ENCODE measurements at places on chromosomes 7 and 10.

DNA sequence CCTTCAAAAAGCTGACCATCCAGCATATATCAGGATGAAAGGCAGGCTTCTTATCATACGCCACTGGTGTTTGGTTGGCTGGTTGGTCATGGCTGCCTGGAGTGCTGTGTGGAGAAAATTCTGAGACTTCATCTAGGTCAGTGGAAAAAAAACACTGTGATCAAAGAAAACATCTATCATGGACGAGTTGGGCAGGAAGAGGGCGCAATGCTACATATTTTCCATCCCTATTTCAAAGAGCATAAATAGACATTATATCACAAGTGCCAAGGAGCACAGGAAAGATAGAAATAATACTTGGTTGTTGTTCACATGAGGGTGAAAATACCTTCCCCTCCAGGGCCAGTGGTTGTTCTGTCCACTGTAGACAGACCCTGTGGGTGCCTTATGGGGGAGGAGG is 128.4 kb upstream of the PLPP4 start:
- no peak for DNase-seq
- H3K27me3 ChIP-seq: peaks cover 3% of the 10 kb centered on the region
- H3K4me1 ChIP-seq: no peaks in the 10 kb centered on the region

DNA sequence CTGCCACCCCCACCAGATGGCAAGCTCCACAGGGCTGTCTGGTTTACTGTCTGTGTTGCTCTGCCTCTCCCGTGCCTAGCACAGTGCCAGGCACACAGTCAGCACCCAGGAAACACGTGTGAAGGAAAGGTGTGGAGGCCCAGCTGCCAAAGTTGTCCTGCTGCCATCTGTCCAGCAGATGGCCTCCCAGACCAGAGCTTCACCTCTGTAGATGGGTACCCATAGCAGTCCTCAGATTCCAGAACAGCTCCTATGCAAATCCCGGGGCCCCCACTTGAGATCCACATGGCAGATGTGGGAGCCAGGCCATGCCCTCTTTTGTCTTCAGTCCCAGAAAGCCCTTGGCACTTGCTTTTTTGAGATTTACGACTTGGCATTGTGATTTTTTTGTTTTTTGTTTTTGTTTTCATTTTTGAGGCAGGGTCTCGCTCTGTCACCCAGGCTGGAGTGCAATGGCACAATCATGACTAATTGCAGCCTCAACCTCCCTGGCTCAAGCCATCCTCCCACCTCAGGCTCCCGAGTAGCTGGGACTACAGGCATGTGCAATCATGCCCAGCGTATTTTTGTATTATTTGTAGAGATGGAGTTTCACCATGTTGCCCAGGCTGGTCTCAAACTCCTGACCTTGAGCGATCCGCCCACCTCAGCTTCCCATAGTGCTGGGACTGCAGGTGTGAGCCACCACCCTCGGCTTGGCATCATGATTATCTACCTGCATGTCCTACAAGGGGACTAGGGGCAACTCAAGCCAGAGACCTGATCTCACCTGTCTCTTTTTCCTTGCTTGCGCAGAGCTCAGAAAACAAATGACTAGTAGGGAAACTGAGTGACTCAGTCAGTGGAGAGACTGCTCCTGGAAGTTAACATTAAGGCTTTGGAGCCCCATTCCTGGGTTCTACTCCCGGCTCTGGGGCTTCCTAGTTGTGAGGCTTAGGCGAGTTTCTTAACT is 16.9 kb upstream of the PALD1 start:
- peaks cover 4% of the 10 kb centered on the region for H3K27me3 ChIP-seq
- no peaks in the 10 kb centered on the region for H3K36me3 ChIP-seq
- no peak overlapping the region for H3K27ac ChIP-seq
- peaks cover 6% of the 10 kb centered on the region for H3K4me1 ChIP-seq
- peak; percentile 52 for DNase-seq

GRCh38 chr7:95586951-95587301 is 9.4 kb downstream of the PDK4 start:
- H3K4me3 ChIP-seq: no peak overlapping the region
- DNase-seq: no peak
- no peaks in the 10 kb centered on the region for H3K4me1 ChIP-seq
- no peaks in the 10 kb centered on the region for H3K36me3 ChIP-seq
- H3K27ac ChIP-seq: no peak overlapping the region
- H3K27me3 ChIP-seq: no peaks in the 10 kb centered on the region

DNA sequence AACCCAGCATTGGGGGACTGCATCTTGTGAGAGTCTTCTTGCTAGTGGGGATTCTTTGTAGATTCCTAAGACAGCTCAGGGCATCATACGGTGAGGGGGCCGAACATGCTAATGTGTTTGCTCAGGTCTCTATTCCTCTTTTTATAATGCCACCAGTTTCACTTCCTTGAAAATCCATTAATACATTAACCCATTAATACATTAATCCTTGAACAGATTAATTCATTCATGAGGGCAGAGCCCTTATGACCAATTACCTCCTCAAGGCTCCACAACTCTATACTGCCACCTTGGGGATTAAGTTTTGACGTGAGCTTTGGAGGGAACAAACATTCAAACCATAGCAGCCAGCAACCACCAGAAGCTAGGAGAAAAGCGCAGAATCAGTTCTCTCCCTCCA is 67.2 kb upstream of the POT1 start:
- H3K36me3 ChIP-seq: no peaks in the 10 kb centered on the region
- DNase-seq: no peak
- H3K27me3 ChIP-seq: no peaks in the 10 kb centered on the region

DNA sequence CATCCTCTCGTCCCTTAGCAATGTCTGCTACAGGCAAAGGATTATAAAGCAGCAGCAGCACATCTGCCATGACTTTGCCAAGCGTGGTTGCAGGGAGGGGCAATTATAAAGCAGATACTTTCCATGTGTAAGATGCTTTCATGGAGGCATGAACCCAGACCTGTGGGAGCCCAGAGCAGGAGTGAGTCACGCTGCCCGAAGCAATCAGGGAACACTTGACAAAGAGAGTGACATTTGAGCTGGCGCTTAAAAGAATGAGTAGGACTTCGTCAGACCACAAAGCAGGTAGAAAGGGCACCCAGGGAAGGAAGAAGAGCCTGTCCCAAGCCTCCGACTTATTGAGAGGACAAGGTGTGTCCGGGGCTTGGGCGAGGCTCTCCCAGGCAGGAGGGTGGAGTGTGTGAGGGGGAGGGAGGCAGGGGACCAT is 147.2 kb downstream of the MYOF start:
- no peaks in the 10 kb centered on the region for H3K36me3 ChIP-seq
- no peaks in the 10 kb centered on the region for H3K27me3 ChIP-seq
- no peak overlapping the region for H3K4me3 ChIP-seq
- no peaks in the 10 kb centered on the region for H3K4me1 ChIP-seq

GRCh38 chr7:111682588-111683340 is 120.5 kb upstream of the IMMP2L start:
- H3K36me3 ChIP-seq: no peaks in the 10 kb centered on the region
- H3K27ac ChIP-seq: no peak overlapping the region
- H3K4me3 ChIP-seq: no peak overlapping the region

GRCh38 chr10:133378251-133379096 is 588 bp upstream of the PAOX start:
- H3K27ac ChIP-seq: peak overlapping the region; percentile 71
- peak overlapping the region; percentile 64 for H3K4me3 ChIP-seq
- H3K4me1 ChIP-seq: peaks cover 20% of the 10 kb centered on the region
- H3K36me3 ChIP-seq: no peaks in the 10 kb centered on the region
- no peaks in the 10 kb centered on the region for H3K27me3 ChIP-seq
- DNase-seq: peak; percentile 66

DNA sequence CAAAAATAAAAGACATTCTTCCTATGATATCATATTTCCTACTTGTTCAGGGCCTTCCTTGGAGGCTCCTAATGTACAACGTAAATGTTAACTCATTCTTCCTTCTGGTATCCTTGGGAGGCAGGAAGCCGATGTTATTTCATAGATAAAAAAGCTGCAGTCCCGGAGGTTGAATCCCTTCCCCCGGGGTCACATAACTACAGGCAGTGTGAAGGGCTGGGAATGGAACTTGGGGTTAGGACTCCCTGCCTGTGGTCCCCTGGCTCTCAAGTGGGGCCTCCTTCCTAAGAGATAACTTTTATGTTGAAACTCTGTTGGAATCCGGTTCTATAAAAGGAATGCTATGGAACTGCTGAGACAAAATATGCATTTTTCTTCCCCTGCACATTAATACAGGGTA is 14.9 kb upstream of the CCDC3 start:
- no peak overlapping the region for H3K27ac ChIP-seq
- H3K36me3 ChIP-seq: no peaks in the 10 kb centered on the region
- DNase-seq: no peak
- peaks cover 2% of the 10 kb centered on the region for H3K27me3 ChIP-seq
- no peaks in the 10 kb centered on the region for H3K4me1 ChIP-seq

GRCh38 chr7:29483219-29484104 is 80.2 kb upstream of the PRR15 start:
- H3K27me3 ChIP-seq: no peaks in the 10 kb centered on the region
- no peak overlapping the region for H3K4me3 ChIP-seq
- DNase-seq: no peak
- H3K36me3 ChIP-seq: no peaks in the 10 kb centered on the region

DNA sequence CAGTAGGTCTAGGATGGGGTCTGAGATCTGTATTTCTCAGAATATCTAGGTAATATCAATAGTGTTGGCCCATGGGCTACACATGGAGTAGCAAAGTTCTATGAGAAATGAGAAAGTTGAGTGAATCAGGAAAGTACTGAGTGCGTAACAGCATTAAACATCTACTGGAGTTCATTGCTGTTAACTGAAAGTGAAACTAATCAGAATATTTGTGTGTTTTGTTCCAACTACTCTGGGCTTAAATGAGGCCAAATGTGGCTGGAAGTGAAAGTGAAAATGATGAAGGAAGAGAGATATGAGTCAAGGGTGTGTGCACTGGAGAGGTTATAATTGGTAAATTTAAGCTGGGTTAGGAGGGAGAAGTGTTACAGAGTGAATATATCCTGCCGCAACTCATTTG is 46.5 kb downstream of the TMEM106B start:
- H3K27me3 ChIP-seq: no peaks in the 10 kb centered on the region
- peak; percentile 8 for DNase-seq
- H3K36me3 ChIP-seq: no peaks in the 10 kb centered on the region
- H3K4me3 ChIP-seq: peak overlapping the region; percentile 84

Data from CD4-positive, CD25-positive, alpha-beta regulatory T cell (primary cell).